ENCODE measurements at places on chromosomes 4 and X. TPM values are rescaled to one million over a fixed set of nuclear protein-coding genes. Genes with fewer than 3 reads are reported as not detected.

DNA sequence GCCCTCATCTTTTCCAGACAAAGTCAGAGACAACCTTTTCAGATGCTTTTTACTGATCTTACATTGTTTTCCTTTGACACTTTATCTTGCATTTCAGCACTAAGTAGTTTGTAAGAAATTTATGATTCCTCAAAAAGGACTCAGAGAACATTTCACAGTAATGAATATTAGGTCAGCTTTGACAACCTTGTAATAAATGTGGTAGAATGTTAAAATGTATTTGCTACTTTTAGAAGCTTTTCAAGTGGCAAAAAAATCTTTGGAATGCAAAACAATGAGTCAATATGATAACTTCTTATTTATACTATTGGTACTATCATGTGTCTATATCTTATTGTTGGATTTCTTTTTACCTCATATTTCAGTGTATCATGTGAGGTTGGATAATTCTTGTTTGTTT, 146.2 kb upstream of the FAT4 start:
- no peak for DNase-seq

Gene FBXL5
- 116 TPM for polyA plus RNA-seq

DNA sequence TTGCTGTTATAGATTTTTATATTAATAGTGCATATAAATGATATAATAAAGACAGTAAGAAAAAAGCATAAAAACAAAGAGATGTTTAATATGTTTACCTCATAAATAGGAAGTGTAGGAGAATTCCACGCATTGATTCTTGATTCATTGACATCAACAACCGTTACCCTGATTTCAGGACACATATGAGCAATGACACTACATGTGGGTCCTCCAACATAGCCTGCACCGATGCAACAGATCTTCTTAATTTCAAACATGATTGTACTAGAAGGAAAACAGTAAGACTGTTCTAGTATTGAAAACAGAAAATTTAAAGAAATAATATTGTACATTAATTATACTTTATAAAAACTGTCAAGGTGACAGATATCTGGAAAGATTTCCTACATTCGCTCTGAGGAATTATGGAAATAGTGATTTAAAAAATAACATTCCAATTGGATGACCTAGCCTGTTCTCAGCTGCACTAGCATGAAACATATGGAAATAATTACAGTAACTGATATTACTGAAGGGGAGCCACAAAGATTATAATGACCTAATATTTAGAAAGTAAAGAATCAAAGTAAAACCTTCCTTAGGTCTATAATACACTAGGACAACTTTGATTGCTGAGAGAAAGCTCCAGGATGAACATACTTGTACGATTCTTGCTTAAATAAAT, 5.9 kb downstream of the UGDH start:
- DNase-seq = no peak

Gene STOX2
- polyA plus RNA-seq = 10.0 TPM

DNA sequence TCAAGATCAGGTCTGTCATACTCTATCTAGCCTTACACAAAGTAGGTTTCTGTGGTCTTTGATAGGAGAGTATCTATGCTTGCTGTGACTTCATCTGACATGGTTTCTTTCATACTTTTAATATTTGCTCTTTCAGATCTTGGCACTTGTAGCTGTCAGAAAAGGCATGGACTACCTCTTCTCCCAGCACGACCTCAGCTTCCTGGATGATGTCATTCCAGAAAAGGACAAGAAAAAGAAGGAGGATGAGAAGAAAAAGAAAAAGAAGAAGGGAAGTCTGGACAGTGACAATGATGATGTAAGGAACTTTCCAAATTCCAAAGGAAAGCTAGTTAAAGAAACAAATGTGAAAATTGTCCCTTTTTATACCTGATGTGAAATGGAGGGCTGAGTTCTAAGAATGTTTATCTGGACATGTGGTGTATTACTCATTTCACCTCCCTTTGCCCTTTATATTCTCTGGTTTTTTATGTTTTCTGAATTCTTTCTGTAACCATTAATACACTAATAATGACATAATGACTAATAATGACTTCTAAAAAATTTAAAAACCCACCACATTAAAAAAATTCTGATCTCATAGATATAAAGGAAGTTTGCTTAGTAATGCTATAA, 221.2 kb downstream of the SLC4A4 start:
- DNase-seq = no peak

Gene CACNA1F
- polyA plus RNA-seq = 0.11 TPM

GRCh38 chrX:41373989-41374606, 40.1 kb downstream of the DDX3X start:
- no peak for DNase-seq

DNA sequence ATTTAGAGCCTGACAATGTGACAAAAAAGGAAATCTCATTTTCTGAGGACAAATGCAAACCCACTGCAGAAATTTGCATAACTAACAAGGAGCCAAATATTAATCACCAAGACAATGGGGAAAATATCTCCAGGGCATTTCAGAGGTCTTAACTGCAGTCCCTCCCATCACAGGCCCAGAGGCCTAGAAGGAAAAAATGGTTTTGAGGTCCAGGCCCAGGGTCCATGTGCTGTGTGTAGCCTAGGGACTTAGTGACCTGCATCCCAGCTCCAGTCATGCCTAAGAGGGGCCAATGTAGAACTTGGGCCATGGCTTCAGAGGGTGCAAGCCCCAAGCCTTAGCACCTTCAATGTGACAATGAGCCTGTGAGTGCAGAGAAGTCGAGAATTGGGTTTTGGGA, 44.2 kb downstream of the P2RY10 start:
- no peak for DNase-seq

Gene NDUFB11
- 87.1 TPM for polyA plus RNA-seq

DNA sequence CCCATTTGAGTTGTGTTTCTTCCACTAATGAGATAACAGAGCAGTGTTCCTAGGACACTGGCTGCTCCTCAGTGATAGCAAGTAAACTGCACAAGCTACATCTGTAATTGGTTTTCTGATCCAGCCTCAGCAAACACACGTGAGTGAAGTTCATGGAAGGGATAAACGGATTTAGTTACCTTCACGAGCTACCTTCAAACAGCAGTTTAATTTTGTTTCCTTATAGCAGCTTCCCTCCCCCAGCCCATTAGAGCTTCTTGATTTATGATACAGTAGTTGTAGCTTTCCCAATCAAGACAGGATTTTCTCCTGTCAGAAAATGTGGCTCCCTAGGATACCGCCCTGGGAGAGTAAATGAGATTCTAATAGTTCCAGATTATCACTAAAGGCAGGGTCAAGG, 634.2 kb upstream of the FAT1 start:
- DNase-seq = peak; percentile 87

Gene RAB33A
- 0.59 TPM for polyA plus RNA-seq

Gene SFRP2
- 15.4 TPM for polyA plus RNA-seq

All from renal pelvis (tissue), 12 donors.